ENCODE measurements at places on chromosomes 6 and 20.

DNA sequence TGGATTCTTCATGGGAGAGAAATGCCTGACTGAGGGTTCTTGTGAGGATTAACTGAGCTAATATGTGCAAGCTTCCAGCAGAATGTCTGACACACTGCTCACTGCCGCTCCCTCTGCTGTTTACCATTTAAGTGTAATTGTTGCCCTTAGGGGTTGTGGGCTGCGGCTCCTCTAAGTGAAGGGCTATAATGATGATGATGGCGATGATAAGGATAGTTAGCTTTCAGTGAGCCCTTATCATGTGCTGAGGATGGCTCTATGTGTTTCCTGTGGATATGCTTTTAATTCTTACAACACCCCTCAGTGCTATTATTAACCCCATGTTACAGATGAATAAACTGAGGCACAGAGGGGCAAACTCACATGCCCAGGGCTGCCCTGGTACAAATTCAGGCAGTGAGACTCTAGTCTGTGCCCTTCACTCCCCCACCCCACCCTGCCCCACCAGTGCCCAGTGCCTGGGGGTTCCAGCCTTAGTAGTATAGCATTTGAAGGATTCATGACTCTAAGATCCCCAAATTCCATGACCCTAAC lies 33.4 kb downstream of the TGM2 start:
- no peak for DNase-seq

DNA sequence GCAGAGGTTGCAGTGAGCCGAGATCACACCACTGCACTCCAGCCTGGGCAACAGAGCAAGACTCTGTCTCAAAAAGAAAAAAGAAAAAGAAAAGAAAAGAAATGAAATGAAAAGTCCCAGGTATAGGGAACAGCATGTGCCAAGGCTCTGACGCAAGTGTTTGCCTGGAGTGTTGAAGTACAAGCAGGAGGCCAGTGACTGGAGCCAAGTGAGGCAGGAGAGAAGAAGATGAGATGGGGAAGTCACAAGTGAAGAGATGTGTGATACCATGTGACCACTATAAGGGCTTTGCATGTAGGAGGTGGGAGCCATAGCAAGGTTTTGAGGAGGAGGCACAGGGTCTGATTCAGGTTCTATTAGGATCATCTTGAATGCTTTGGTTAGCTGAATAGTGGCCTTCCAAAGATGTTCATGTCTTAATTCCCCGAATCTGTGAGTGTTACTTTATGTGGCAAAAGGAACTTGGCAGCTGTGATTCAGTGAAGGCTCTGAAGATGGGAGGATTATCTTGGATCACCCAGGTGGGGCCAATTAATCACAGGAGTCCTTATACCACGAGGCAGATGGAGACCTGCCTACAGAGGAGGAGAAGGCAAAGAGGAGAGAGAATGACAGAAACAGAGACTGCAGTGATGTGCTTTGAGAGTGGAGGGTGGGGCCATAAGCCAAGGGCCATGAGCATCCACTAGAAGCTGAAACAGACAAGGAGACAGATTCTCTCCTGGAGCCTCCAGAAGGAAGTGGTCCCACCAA lies 91.1 kb upstream of the PTPN1 start:
- no peak for DNase-seq

- DNase-seq: no peak
Observed at GRCh38 chr20:33482581-33482980, 7.3 kb upstream of the CBFA2T2 start.

GRCh38 chr6:11756292-11756691 lies 22.3 kb downstream of the ADTRP start:
- no peak for DNase-seq

- DNase-seq: peak; percentile 50
Observed at GRCh38 chr6:146287691-146288369, 255.8 kb upstream of the RAB32 start.
